Occipital lobe (tissue), 3 donors: ENCODE measurements at places on chromosomes 11 and 22.

DNA sequence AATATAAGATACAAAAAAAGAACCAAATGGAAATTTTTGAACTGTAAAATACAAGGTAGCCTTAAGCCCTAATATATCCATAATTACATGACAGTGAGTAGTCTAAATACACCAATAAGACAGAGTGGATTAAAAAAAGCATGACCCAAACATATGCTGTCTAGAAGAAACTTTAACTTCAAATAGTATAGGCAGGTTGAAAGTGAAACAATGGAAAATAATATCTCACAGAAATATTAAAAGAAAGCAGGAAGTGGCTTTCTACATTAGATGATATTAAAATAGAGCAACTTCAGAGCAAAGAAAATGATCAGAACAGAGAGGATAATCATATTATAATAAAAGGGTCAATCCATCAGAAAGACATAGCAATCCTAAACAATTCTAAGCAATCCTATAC lies 21.8 kb downstream of the DCUN1D5 start:
- no peak for DNase-seq

DNA sequence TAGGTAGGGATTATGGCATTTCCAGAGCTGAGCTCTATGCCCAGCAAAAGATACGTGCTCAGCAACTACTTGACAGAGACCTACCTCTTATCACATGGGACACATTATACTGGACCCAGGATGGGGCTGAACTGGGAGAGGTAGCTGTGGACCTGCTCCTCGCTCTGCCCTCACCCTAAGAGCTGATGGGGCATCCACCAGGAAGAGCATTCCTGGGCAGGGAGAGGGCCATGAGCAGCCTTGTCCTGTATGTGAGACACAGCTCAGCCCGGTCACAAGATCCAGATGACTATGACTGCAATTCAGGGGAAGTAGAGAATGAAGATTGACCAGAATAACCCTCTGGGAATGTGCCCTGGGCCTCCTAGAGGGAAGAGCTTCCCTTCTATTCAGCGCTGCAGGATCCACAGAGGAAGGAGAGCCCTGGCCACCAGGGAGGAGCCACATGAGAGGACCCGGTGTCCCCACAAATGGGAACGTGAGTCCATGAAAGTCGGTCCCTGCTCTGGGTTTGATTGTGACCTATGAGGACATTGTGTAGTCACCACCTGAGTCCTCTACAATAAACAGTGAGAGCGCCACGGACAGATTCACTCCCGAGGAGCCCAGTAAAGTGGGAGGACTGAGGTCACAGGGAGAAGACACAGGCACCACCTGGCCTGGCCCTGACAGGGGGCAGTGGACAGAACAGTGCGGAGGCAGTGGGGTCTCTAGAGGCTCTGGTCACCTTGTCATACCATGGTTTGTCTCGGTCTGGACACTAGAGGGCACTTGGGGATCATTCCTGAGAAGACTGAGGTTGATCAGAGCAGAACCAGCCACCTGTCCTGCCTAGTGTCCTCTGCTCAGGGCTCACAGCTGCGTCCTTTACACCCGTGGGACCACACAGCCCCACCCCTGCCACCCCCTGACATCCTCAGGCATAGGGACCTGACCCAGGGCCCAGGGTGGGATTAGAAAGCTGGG lies 99.5 kb downstream of the ZNF280B start:
- DNase-seq: no peak

- no peak for DNase-seq
Observed at GRCh38 chr11:126265811-126266210, 2.9 kb downstream of the SRPRA start.

- no peak for DNase-seq
Observed at GRCh38 chr11:87398931-87399330, 361.2 kb downstream of the TMEM135 start.

GRCh38 chr11:130166457-130166784 lies 6.8 kb downstream of the ST14 start:
- no peak for DNase-seq
